ENCODE measurements at places on chromosomes 16 and 17.

DNA sequence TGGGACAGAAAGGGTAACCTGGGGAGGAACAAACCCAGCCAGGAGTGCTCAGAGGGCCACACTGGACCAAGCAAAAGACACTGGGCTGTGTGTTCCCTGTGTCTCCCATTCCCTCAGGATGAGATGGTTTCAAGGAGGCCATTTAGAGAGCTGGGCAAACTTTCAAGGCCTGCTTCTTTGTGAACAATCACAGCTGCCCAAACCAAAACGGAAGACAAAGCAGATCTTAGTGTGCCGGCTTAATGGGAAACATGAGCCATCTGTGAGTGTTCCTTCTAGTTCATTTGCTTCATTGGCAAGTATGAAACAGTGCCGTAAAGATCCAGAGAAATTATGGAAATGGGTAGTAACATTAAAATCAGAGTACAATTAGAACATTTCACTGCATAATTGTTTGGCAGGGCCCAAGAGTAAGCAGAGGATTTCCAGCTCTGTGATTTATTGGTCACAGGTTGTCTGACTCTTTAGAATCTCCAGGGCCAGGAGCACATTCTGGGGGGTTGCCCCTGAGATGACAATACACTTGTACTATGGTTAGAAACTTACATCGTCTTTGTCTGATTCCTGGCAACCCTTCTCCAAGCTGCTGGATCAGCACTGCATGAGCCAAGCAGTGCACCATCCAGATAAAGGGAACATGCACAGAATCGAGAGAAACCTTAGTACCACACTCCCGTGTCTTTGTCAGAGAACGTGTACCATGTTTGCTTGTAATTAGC lies 412.1 kb downstream of the RBFOX1 start:
- DNase-seq: no peak

DNA sequence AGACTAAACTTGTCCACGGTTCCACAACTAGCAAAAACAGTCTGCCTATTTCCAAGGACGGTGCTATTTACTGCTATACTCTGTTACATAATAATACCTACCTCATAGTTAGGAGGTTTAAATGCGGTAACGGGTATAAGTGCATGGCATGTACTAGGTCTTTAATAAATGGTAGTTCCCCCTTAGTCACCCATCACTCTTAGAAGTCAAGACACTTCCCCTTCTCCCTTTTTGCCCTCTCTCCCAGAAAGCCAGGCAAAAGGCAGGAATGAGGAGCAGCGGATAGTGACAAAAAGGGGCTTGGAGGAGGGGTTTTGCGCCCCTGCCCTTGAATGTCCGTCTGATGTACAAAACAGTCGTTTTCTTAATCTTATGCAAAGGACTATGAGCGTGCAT lies 1.1 kb upstream of the LSM12 start:
- DNase-seq: no peak

DNA sequence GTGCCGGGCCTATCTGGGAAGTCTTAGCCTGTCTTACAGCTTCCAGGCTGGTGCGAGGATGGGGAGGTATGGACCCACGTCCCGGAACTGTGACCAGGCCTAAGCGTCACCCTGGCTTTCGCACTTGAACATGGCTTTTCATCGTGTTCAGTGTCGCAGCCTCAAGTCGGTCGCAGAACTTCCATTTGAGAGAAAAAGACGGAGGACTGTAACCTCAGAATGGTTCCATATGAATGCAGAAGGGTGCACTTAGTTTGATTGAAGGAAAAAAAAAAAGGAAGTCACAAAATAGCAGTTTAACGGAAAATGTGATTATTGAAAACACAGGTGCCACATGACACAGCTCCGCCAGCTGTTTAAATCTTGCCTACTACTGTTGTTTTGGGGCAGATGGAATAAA lies 30.2 kb upstream of the JPT2 start:
- DNase-seq: no peak

DNA sequence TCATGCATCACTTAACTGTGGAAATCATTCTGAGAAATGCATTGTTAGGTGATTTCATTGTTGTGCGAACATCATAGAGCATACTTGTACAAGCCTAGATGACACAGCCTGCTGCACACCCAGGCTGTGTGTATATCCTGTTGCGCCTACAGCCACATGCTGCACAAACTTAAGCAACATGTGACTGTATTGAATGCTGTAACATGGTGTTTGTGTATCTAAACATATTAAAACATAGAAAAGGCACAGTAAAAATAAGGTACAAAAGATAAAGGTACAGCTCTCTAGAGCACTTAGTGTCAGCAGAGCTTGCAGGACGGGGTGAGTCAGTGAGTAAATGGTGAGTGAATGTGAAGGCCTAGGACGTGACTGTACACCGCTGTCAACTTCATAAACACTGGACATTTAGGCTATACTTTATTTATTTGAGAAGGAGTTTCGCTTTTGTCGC lies 11.9 kb downstream of the FOXK2 start:
- no peak for DNase-seq

- DNase-seq: no peak
Observed at GRCh38 chr17:50517504-50518383, 9.5 kb downstream of the MYCBPAP start.

Measured in NCI-H1417 (cell line).